GOT3 (cell line): ENCODE measurements at places on chromosomes 13 and 19.

- DNase-seq, result no peak
Measured at GRCh38 chr19:55113570-55114039, 3.8 kb downstream of the PPP1R12C start.

- DNase-seq, result no peak
Measured at GRCh38 chr13:22589880-22590279, 590.9 kb upstream of the SGCG start.

- DNase-seq, result no peak
Measured at GRCh38 chr19:54188215-54188871, 1.0 kb downstream of the MBOAT7 start.

DNA sequence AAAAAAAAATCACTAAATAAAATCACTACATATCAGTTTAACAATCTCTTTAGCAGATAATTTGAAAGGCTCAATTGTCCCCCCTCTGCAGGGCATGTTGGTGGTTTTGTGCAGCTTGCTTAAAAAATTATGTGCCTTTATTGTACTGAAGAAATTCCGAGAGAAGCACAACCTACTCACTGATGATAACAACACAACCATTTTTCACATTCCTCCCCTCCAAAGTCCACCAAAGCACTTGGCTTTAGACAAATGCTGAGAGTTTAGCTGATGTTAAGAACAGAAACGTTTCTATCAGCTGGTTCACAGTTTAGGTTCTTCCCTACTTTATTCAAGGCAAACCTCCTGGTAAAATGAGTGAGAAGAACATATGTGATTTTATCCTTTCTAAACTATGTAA is 923 bp downstream of the DOCK9 start:
- DNase-seq, result no peak

GRCh38 chr13:81577601-81578195 is 1236.8 kb upstream of the SPRY2 start:
- DNase-seq, result no peak

GRCh38 chr13:23506071-23506806 is 64.0 kb upstream of the TNFRSF19 start:
- DNase-seq, result no peak

GRCh38 chr19:1168572-1169410 is 5.3 kb downstream of the SBNO2 start:
- DNase-seq, result peak; percentile 75

- DNase-seq, result no peak
Measured at GRCh38 chr13:45109102-45109720, 11.1 kb upstream of the GTF2F2 start.

- no peak for DNase-seq
Measured at GRCh38 chr13:106507560-106508274, 27.7 kb downstream of the EFNB2 start.

GRCh38 chr13:103031332-103031873 is 34.8 kb downstream of the SLC10A2 start:
- DNase-seq, result no peak

DNA sequence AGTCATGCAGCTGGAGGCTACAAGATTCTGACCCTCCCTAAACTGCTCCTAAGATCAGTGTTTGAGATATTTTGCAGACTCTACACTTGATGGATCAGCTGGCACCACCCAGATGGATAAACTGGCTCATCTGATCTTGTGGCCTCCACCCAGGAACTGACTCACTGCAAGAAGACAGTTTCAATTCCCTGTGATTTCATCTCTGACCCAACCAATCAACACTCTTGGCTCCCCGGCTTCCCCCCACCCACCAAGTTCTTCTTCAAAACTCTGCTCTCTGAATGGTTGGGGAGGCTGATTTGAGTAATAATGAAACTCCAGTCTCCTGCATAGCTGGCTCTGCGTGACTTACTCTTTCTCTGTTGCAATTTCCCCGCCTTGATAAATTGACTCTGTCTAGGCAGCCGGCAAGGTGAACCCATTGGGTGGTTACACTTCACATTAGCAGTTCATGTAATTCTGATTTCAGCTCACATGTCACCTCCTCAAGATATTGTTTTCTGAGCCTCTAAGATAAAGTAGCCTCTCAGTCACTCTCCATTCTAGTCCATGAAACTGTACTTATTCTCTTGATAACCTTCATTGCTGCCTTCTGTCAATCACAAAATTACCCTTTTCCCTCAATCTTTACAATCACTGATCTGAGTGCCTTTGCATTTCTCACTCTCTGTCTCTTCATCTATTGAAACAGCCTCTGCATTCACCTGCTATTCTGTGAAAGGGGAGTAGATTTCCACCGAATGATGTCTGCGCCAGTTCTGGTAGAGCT is 9.9 kb upstream of the FPR3 start:
- peak; percentile 49 for DNase-seq

DNA sequence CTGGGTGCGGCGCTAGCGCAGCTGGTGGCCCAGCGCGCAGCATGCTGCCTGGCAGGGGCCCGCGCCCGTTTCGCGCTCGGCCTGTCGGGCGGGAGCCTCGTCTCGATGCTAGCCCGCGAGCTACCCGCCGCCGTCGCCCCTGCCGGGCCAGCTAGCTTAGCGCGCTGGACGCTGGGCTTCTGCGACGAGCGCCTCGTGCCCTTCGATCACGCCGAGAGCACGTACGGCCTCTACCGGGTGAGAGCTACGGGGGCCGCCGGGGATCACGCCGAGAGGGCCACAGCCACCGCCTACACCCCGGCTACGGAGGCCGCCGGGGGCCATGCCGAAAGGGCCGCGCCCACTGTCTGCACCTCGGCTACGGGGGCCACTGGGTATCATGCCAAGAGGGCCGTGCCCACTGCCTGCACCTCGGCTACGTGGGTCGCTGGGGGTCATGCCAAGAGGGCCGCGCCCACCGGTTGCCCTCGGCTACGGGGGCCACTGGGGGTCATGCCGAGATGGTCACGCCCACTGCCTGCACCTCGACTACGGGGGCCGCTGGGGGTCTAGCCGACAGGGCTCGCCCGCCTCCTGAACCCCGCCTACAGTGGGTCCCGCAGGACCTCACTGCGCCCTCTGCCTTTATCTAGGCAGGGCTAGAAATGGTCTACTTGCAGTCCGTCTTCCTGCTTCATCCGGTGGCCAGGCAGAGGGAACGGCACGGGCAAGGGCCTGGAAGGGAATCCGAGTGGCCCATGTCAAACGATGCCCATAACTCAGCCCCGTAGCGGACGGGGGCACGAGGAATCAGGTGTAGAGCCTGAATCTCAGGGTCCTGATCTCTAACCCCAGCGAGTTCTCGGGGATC is 500 bp downstream of the PGLS start:
- peak; percentile 69 for DNase-seq

DNA sequence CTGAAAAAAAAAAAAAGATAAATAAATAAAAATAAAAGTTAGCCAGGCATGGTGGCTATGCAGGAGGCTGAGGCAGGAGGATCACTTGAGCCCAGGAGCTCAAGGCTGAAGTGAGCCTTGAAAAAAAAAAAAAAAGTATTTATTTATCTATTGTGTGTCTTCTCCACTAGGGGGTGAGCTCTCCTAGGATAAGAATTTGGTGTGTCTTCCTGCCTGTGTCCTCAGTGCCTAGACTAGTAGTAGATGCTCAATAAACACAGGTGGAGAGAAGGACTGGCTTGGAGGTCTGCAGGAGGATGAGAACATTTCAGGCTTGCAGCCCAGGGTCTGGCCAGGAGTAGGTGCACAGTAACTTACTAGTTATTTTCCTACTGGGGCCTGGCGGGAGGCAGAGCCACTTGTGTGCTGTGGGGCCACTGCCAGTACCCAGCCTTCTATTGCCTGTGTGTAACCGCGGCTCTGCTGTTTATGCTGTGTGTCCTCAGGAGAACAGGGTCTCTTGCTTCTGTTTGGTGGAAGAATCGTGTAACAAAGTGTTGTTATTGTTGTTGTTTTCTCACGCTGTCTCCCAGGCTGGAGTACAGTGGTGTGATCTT is 5.4 kb downstream of the LMTK3 start:
- DNase-seq, result no peak

- no peak for DNase-seq
Measured at GRCh38 chr19:13961826-13962698, 9.8 kb downstream of the DCAF15 start.

- no peak for DNase-seq
Measured at GRCh38 chr13:20221772-20222171, 10.3 kb downstream of the GJB6 start.

- DNase-seq, result peak; percentile 18
Measured at GRCh38 chr19:4139614-4140236, 13.7 kb upstream of the CREB3L3 start.

DNA sequence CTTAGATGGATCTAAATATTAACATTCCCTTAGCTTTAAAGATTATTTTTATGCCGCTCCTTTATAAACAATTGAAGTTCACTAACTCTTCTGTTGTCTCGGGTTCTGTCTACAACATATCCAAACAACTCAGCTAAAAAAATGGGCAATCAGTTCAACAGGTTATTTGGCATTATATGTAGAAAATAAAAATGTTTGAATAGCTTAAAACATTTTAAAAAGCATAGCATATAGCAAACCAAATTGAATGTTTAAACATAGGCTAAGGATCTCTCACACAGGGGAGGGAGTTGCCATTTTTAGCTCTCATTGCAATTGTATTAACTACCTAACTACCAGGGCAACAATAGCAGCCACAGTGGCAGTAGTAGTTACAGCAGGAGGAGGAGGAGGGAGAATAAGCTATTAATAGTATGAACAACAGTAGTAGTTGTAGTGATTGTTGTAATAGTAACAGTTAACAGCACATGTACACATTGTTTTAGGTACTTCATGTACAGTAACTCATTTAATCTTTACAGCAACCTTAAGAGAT is 404.2 kb downstream of the KCNRG start:
- DNase-seq, result no peak
